Naive thymus-derived CD4-positive, alpha-beta T cell (primary cell): ENCODE measurements at places on chromosomes 1 and 21. TPM values are rescaled to one million over a fixed set of nuclear protein-coding genes. Genes with fewer than 3 reads are reported as not detected.

Gene TMEM81
- total RNA-seq: 8.9 TPM

GRCh38 chr21:42360317-42360716, 6.0 kb downstream of the TFF1 start:
- DNase-seq: no peak

GRCh38 chr1:200314085-200314750, 95.6 kb downstream of the ZNF281 start:
- DNase-seq: no peak

DNA sequence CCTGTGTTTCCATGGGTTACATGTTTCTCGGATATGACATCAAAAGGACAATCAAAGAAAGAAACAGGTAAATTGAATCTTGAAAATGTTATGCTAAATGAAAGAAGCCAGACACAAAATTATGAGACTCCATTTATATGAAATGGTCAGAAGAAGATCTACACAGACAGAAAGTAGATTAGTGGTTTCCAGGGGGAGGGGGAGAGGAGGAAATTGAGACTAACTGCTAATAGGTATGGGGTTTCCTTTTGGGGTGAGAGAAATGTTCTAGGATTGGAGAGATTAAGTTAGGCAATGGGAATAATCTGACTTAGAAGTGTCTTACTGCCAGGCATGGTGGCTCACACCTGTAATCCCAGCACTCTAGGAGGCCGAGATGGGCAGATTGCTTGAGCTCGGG, 21.8 kb downstream of the ITGB3BP start:
- DNase-seq: no peak

- DNase-seq: no peak
Observed at GRCh38 chr1:229972600-229973296, 94.3 kb upstream of the GALNT2 start.

GRCh38 chr1:96596226-96596922, 125.2 kb upstream of the PTBP2 start:
- no peak for DNase-seq
